ENCODE measurements at places on chromosomes 7 and 10. TPM values are rescaled to one million over a fixed set of nuclear protein-coding genes. Genes with fewer than 3 reads are reported as not detected.

DNA sequence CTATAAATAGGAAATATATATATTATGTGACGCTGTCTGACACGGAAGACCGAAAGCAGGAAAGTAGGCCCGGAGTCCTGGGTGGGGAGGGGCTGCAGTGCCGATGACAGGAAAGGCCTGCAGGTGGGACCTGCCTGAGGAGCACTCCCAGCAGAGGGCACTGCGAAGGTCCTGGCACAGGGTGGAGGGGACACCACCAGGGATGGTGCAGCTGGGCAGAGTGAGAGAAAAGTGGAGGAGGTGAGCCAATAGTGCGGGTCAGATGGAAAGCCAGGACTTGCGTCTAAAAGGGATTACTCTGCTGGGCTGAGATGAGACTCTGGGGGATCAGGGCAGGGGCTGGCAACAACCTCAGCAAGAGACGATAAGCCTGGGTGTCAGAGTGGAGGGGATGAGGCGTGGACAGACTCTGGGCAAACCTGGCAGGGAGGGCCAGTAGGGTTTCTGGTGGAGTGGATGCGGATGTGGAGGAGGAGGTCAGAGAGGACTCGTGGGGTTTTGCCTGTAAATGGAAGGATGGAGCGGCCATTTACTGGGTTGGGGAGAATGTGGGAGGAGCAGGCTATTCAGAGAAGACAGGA lies 118.2 kb upstream of the ZNF746 start:
- DNase-seq, result no peak

GRCh38 chr7:151342102-151342646 lies 562 bp downstream of the NUB1 start:
- DNase-seq, result no peak

DNA sequence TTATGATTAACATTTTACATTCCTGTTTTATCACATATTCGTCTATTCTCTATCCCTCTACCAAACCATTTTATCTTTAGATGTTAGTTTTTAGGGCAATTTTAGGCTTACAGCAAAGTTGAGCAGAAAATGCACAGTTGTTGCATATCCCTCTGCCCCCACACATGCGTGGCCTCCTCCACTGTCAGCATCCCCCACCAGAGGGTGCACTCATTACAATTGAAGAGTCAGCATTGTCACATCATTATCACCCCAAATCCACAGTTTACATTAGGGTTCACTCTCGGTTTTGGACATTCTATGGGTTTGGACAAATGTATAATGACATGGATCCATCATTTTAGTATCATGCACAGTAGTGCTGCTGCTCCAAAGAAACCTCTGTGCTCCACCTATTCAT lies 86.4 kb downstream of the WDR37 start:
- DNase-seq, result no peak

DNA sequence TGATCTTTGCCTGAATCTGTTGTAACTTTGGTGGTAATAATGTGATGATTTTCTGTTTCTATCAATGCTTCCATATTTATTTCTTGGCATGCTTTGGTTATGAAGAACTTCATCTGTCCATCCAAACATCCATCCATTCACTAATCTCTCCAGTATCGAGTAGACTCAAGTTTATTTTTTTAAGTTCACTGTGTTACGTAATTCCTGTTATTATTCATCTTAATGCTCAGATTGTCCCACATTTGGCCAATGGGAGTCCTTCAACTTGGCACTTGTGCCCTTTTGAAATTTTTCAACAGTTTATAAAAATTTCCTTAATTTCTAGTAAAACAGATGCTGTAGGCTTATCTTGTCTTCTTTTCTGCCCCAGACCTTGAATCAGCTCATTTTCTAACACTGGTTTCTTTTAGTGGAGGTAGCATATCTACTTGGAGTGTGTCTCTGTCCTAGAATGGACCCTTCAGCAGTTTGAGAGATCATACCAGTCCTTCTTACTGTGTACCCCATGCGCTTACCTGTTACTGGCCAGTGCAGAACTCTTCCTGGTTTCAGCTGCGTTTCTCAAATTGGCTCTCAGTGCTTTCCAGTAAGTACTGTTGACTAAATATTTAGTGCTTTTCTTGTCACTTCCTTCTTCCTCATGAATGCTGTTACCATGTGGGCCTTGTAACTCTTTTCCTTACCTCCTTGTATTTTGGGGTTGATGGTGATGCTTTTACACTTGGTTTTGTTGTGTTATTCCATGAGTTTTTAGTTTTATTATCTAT lies 100.8 kb downstream of the MLLT10 start:
- DNase-seq, result no peak

DNA sequence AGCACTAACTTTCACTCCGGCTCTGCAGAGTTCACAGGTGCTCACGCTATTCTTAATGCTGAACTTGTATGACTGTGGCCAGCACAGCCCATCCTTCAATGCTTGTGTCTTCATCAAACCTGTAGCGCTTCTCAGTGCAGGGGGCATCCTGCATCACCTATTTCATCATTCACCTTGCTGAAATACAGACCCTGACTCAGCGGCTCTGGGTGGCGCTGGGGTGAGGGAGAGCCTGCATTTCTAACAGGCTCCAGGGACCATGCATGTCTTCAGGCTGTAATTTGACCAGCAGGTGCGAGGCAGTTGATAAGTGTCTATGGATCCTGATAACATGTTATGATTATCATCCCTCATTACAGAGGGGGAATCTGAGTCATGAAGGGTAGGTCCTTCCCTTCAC lies 89.3 kb downstream of the VOPP1 start:
- peak; percentile 36 for DNase-seq

DNA sequence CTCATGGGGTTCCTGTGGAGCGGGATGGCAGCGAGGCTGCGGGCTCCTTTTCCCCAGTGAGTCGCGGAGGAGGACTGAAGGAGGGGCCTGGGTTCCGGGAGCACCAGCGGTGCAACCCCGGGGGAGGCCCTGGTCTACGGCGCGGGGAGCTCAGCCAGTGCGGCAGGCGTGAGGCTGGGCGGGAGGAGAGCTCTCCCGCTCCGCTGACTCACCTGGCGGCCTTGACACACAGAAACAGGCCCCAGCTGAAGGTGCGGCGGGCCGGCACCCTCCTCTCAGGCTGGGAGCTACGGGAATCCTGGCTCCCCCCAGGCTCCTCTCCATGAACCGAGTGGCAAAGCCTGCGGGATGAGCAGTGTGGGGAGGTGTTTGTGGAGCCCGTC lies 6.8 kb upstream of the NOM1 start:
- DNase-seq, result no peak

DNA sequence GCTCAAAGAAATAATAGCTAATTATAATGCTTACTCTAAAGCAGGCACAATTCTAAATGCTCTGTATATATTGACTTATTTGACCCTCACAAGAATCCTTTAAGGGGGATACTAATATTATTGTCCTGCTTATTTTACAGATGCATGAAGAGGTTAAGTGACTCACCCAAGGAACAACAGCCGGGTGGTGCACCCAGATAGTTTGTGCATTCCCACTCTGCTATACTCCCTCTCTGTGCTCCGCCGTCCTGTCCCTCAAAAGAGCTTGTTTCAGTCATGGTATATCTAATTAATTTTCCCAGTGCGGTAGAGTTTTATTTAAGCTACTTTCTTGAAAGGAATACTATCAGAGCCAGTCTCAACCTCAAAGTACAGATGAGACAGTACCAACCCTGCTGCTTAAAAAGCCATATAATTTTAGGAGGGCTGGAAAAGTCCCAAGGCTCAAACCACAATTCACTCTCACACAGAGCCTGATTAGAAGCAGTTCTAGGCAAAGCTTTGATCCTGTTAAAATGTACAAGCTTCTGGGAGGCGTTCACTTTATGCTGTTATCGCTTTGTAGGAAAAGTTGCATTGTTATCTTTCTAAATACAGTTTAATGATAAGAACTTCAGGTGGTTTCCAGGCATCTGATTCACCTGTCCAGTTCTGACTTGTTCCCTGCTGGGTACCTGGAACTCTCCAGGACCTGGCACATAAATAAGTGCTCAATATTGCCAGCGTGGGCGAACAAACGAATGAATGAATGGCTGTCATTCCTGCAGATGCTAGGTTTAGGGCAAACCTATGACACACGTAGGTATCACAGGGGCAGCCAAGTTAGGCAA lies 261.5 kb upstream of the KLF14 start:
- no peak for DNase-seq

DNA sequence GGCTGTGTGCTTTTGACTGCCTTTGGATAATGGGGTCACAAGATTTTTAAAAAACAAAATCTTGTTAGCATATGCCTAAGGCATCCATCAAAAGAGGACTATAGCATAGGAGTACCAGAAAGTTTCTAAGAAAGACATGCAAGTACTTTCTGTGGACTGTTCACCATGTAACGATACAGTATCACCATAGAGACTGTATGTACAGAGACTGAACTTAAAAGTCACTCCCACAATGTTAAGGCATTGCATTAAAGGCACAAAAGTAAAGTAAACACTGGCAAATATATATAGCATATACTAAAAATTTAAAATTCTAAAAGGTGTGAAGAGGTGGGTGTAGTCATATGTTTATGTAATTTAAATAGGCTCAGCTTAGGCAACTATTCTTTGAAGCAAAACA lies 190.9 kb downstream of the IMMP2L start:
- DNase-seq, result no peak

DNA sequence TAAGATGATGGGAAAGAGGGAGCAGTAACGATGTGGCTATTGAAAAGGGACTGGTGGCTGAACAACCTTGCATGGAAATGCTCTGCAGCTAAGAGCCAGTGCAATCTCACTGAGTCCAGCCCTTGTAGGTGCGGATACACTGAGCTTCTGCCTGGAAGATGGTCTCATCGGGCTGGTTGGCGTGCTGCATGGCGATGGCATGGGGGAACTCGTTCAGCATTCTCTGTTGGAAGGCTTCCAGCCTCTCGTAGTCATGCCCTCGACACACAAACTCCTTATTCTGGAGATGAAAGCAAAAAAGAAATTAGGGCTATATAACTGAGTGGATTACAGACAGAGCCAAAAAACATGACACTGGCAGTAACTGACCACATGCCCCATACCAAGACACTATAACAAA lies 197.8 kb upstream of the IMMP2L start:
- DNase-seq, result no peak

DNA sequence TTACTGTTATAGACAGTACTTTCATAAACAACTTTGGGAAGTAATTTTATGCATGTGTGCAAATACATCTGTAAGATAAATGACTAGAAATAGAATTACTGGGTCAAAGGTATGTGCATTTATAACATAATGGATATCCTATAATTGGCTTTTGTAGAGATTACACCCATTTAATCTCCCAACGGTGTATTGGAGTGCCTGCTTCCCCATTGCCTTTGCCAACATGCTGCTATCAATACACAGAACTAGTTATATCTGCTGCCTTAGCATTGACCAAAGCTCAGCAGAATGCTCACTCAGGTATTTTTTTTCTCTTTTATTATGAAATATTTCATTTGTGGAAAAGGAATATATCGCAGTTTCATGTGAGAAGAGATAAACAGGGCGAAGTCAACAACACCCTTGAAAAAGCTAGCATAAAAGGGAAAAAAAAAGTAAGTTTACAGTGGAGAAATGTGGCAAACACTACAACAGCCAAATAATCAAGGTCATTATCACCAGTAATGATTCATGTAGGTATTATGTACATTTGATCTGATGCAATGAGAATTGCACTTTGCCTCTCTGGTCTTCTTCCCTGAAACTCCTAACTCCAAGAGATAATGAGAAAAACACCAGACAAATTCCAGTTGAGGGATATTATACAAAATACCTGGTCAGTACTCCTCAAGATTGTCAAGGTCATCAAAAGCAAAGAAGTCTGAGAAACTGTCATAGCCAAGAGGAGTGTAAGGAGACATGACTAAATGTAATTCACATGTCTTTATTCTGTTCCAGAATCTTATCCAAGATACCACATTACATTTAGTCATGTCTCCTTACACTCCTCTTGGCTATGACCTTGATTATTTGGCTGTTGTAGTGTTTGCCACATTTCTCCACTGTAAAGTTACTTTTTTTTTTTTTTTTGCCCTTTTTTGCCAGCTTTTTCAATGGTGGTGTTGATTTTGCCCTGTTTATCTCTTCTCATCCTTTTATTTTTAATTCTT lies 36.8 kb downstream of the MARCHF5 start:
- no peak for DNase-seq

DNA sequence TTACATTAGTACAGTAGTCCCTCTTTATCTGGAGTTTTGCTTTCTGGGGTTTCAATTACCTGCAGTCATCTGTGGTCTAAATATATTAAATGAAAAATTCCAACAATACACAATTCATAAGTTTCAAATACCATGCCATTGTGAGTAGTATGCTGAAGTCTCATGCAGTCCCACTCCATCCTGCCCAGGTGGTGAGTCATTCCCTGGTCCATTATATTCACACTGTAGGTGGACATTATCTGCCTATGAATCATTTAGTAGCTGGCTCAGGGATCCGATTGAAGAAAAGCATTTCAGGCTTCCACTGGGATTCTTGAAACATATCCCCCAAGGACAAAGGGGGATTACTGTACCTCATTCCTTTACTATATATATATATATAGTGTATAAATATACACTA lies 298.2 kb upstream of the GALNT17 start:
- DNase-seq, result no peak

GRCh38 chr7:38222481-38223096 lies 44.5 kb downstream of the STARD3NL start:
- no peak for DNase-seq

DNA sequence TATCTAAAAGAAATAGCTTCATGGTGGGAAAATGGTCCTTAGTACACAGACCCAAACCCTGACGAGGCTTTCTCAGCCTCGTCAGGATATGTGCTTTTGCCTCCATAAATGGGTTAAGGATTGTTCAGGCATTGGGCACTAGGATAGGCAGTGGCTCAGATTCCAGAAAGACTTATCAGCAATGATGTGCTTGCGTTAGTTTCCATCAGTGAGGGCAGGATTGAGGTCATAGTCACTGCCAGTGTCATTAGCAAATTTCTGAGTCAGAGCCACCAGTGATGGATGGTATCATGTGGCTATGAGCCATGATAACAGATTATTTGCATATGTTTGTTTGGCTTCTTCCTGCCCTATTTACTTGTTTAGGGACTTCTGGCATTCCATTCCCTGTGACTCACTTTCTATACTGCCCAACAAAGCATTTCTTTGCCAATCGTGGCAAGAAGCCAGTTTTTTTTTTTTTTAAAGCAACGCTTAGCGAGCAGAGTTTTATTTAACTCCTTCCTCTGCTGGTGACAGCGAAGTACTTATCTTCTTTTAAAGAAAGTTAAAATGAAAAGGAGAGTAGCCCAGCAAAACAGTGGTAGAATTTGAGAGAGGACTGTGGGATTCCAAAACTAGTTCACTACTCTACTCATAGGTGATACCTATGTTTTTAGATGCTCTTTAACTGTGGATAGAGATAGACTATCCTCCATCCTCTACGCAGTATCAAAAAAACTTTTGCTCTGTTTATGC lies 44.4 kb downstream of the MYPN start:
- no peak for DNase-seq

SYNPO2L gene
- total RNA-seq, result not detected

DNAH11 gene
- 1.0 TPM for total RNA-seq

TDRD1 gene
- total RNA-seq, result not detected

SLC29A4 gene
- total RNA-seq, result 79.6 TPM

CRHR2 gene
- total RNA-seq, result 0.21 TPM

Measured in type B pancreatic cell (in vitro differentiated cells).